Activated T-helper 1 cell treated with anti-CD3 and anti-CD28 coated beads, Interleukin-2, amount 50 U/mL, for 16 hours (primary cell): ENCODE measurements at places on chromosomes 3 and 15.

- DNase-seq, result no peak
These were observed 66.8 kb upstream of the PCSK6 start for GRCh38 chr15:101556273-101556672.

DNA sequence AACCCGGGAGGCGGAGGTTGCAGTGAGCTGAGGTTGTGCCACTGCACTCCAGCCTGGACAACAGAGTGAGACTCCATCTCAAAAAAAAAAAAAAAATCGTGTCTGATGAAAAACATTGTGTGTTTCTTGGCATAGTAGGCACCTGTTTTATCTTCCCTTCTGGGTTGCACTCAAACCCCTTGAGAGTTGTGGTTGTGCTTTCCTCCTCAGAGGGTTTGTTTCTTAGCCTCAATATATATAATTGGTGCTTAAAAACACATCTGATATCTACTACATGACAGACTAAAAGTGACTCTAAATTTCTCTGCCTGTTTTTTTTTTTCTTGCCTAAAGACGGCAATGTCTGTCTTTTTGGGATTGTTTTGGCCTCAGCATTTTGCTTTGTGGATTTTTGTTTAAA lies 7.6 kb downstream of the NR1D2 start:
- no peak for DNase-seq

- no peak for DNase-seq
These were observed 106.3 kb downstream of the LSM3 start for GRCh38 chr3:14284694-14285547.

DNA sequence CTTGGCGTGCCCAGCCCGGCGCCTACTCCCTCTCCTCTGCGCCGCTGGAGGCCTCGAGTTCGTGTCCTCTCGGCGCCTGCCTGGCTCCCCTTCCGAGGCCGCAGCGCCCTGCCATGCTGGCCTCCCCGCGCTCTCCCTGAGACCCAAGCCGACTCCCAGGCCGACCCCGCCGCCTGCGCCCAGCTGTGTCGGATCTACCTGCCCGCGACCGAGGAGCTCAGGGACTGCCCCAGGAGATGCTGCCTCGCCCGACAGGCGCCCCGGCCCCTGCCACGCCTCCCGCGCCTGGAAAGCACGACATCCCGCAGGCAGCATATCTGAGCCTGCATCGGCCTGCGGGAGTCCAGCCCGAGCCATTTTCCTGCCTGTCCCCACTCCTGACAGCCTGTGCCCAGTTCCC lies 16.1 kb downstream of the PAQR9 start:
- no peak for DNase-seq

- DNase-seq, result no peak
These were observed 138.6 kb downstream of the PLD1 start for GRCh38 chr3:171671709-171672108.

DNA sequence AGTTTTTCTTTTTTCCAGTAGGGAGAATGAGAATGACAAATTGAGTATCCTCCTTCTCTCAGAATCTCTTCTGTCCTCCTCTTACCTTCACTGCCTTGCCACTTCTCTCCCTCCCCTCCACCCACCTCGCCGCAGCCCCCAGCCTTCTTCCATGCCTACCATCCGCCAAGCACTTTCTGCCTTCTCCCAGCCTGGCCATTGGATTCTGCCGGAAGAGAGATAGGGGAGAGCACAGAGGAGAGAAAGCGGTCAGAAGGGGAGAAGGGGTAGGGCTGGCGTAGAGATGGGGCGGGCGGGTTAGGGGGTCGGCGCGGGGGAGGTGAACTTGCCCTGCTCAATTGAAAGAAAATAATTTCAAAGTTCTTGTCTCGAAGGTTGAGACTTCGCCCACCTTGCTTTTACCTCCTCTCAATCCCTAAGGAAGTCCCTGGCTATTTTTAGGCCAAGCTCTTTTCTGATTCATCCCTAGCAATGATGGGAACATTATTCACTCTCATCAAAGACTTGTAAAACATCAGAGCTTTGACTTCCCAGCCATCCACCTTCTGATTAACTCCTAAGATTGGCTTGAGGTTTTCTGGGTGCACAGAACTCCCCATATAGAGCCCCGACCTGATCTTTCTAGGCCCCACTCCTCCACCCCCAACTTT lies 811 bp downstream of the C3orf52 start:
- no peak for DNase-seq

GRCh38 chr3:160698599-160699195 lies 21.7 kb downstream of the ARL14 start:
- no peak for DNase-seq

- DNase-seq, result no peak
These were observed 27.8 kb downstream of the TMEM108 start for GRCh38 chr3:133066026-133066425.

- no peak for DNase-seq
These were observed 25.8 kb upstream of the ANXA2 start for GRCh38 chr15:60423537-60423936.

GRCh38 chr15:49908933-49909295 lies 210.1 kb downstream of the ATP8B4 start:
- no peak for DNase-seq

- no peak for DNase-seq
These were observed 208.3 kb upstream of the UBE2E2 start for GRCh38 chr3:22994781-22995180.

DNA sequence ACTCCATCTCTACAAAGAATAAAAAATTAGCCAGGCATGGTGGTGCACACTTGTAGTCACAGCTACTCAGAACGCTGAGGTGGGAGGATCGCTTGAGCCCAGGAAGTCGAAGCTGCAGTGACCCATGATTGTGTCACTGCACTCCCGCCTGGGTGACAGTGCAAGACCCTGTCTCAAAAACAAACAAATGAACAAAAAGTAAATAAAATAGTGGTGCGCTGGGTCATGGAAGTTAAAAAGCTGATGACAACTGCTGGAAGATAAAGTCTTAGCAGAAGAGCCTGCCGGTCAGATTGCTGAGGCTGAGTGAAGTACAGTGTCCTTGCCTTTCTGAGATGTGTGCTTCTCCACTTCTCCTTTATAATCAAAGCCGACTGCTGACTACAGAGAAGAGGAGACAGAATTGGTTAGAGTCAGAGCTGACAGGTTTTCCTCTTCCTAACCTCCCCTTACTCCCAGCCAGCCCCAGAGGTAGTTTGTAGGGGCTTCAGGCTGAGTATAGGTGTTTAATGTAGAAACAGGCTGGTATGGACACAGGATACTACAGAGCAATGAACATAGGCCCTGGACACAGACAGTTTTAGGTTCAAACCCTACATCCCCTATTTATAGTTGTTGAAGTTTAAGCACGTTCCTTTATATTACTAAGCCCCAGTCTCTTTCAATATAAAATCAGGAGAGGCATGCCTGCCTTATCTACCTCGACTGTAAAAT lies 17.9 kb downstream of the HCLS1 start:
- no peak for DNase-seq

- no peak for DNase-seq
These were observed 1.7 kb downstream of the HOMER2 start for GRCh38 chr15:82950746-82951370.

DNA sequence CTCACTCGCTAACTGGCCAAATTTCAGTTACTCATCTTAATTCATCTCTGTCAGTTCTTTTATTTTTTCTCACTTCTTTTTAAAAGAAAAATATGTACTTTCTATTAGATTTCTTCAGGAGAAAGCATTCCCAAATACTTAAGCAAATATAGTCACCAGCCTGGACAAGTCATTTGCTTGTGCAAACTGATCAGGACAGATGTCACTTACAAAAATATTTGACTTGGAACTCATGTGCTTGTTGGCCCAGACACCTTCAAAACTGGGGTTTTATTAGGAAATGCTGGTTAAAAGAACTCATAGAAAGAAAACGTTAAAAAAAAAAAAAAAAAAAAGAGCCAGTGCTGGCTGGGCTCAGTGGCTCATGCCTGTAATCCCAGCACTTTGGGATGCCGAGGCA lies 31.3 kb upstream of the FOXP1 start:
- no peak for DNase-seq

DNA sequence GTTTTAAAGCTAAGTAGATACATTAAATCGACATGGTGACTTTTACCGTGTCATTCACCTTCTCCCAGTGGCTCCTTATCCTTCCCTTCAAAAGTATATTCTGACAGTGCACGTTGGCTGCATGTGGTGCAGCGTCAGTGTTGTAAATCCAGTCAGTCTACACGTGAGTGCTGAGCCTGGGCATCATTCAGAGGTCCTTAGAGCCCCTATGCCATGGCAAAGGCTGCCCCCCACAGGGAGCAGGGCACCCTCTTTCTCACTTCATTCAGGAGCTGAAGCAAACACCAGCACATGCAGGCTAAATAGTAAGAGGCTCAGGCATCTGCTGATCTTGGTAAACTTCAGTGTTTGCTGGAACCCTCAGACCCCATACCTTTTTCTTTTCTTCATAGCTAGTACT lies 43.3 kb downstream of the RASGRP1 start:
- DNase-seq, result no peak

DNA sequence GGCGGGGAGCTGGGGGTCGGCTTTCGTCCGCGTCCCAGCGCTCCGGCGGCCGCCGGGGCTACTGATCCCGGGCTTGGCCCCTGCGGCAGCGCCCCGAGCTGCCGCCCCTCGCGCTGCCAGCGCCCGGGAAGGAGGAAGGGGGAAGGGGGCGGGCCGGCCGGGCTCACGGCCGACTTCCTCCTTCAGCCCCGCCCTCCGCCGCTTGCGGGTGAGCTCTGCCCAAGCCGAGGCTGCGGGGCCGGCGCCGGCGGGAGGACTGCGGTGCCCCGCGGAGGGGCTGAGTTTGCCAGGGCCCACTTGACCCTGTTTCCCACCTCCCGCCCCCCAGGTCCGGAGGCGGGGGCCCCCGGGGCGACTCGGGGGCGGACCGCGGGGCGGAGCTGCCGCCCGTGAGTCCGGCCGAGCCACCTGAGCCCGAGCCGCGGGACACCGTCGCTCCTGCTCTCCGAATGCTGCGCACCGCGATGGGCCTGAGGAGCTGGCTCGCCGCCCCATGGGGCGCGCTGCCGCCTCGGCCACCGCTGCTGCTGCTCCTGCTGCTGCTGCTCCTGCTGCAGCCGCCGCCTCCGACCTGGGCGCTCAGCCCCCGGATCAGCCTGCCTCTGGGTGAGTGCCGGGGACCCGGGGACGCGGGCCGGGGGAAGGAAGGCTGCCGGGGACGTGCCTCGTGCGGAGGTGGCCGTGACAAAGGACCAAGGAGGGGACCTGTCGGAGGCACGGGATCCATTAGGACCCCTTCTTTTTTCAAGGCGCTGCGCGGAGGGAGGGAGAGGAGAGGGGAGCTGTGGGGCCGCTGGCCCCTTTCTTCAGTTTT lies at the start of gene SEMA4B:
SEMA4B (plus strand) TSS at position 201 of the 814 bp plus-strand sequence; CDS start at position 450, 249 bp downstream.
- DNase-seq, result peak; percentile 35

GRCh38 chr3:17765819-17766472 lies 23.5 kb upstream of the TBC1D5 start:
- no peak for DNase-seq

GRCh38 chr3:190325923-190326322 lies 3.7 kb upstream of the CLDN1 start:
- no peak for DNase-seq

DNA sequence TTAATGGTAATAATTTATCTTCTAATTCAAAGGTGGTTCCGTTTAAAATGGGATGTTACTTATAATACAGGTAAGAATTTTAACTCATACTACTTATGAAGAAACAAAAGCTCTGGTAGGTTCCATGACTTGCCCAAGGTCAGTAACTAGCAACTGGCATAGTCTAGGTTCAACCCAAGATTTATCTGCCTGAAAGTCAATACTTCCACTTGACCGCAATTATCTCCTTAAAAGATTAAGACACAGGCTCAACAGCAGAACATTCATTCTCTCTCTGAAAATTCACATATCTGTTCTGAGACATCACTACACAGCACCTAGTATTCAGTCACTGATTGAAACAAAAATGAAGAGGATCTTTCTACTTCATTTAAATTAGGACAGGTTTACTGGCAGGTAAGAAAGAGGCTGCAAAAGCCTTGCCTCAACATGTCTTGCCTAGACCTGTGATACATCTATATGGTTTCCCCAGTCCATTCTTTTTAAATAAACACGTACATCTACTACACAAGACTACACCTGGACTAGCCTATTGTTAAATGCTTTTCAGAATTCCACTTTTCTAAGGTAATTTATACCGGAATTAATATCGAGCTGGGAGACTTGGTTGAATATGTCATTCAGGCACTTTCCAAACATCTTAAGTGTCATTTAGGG lies 1.2 kb downstream of the CSNK1G1 start:
- DNase-seq, result no peak

DNA sequence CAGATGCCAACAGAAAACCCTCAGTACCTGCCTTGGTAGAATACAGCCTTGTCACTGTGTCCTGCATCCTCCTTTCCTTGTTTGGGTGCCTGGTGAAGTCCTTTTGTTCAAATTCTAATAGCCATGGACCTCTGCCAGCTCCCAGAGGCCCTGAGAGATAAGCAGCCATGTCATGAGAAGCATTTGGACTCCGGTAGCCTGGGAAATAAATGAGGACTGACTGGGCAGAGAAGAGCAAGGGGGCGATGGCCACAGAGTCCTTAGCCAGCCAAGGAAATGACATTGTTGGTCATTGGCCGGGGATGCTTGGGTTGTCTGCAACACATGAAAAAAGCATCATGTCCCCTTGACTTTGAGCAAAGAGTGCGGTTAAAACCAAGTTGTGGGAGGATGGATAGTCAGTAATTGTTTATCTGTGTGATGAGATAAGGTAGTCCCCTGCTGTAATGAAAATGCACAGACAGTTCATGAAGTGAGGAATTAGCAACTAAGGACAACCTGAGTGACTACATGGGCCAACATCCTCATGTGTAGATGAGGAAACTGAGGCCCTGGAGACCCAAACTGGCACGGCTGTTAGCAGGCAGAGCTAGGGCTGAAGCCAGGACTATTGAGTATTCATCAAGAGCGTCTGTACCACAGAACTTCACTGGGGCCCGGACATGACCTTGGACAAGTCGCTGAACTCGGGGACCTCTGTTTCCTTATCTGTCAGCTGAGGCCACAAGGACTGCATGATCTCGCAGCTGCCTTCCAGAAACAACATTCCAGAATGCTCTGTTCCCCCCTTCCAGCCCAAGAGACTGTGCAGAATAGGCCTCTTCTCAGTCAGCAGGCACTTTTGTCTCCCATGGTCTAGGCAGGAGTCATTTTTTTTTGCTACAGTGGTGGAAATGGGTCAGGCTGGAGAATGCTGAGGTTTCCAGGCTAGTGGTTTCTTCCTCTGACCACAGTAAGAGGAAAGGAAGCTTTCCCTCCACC lies 90.5 kb upstream of the CTDSPL start:
- no peak for DNase-seq

DNA sequence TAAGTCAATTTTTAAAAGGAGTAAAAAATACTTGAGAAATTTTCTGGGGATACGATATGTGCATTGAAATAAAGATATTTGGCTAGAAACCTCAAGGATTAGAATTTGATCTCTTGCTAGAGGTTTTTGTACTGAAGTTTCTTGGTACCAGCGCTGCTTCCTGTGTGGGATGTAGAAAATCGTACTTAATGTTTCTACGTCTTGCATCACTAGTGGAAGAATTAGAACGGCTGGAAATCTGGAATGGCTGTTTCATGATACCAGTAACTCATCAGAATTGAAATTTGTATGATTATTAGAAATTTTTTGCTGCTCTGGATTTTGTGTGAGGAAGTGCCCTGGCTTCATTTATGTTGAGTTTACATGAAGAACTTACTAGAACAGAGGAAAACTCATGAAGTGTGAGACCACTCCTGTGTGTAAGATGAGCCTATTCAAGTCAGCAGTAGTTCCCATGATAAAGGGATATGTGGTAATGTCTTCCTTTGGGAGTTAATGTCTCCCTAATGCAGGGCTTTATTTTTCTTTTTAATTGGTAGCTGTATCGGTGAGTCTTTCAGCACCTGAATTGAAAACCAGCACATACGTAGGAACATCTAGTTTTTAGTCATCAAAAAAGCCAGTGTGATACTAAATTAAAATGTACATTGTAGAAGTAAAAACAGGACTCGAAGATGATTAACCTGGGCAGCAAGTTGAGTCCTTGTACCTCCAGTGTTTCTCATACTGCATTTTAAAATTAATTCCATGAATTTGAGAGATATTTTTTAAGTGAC lies 3.2 kb downstream of the KBTBD8 start:
- DNase-seq, result no peak
